Naive B cell (primary cell): ENCODE measurements at places on chromosomes 5 and 9.

- no peak for DNase-seq
Observed at GRCh38 chr5:167219298-167219697, 1072.1 kb upstream of the WWC1 start.

GRCh38 chr9:90013778-90014177 lies 409.0 kb downstream of the GADD45G start:
- no peak for DNase-seq

GRCh38 chr9:2340046-2340760 lies 281.4 kb upstream of the VLDLR start:
- no peak for DNase-seq

GRCh38 chr5:172064358-172064757 lies 57.9 kb upstream of the FBXW11 start:
- DNase-seq = no peak

GRCh38 chr9:110626101-110626829 lies 42.3 kb upstream of the MUSK start:
- DNase-seq = no peak

GRCh38 chr5:146042628-146043279 lies 62.6 kb downstream of the PLAC8L1 start:
- no peak for DNase-seq

DNA sequence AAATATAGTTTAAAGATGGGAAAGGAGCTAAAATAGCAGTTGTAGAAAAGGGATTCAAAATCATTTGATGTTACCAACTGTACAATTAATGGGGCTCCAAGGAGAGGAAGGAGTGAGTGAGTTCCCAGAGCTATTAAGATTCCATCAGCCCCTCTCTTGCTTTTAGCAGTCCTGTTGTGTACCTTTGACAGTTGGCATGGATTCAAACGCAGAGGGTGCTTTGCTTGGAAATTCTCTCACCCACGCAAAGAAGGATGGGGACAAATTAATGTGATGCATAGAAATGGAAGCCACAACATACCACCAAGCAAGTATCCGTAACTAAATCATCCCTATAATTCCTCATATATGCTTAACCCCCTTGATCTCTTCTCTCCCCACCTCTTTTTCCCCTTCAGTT lies 461.3 kb downstream of the EBF1 start:
- DNase-seq = no peak

DNA sequence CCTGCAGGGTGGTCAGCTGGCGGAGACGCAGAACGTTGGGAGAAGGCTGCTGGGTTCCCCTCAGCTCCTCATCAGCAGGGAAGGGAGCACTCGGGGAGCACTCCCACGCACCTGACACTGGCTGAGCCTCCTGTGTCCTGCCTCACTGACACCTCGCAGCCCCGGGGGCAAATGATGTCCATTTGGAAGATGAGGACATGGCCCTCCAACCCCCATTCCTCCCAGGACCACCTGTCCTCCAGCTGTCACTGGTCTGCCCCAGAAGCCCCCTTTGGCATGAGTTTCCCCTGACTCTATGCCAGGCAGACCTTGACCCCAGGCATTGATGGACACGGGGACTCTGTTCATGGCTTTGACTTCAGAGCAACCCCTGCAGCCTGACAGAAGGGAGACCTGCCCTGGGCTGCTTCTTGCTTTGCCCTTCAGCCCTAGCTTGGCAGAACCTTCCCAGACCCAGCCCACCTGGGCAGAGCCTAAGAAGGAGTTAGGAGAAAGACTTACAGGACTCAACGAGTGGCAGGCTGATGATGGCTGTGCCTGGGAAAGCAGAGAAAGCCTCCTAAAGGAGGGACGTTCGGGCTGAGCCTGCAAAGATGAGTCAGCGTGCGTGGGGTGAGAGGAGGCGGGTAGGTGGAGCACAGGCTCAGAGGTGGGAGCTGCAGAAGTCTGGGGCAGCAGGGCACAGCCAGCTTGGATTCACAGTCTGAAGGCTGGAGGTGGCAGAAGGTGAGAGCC lies 90.6 kb downstream of the LMX1B start:
- DNase-seq = no peak

- no peak for DNase-seq
Observed at GRCh38 chr5:151178777-151179488, 21.4 kb upstream of the ANXA6 start.

DNA sequence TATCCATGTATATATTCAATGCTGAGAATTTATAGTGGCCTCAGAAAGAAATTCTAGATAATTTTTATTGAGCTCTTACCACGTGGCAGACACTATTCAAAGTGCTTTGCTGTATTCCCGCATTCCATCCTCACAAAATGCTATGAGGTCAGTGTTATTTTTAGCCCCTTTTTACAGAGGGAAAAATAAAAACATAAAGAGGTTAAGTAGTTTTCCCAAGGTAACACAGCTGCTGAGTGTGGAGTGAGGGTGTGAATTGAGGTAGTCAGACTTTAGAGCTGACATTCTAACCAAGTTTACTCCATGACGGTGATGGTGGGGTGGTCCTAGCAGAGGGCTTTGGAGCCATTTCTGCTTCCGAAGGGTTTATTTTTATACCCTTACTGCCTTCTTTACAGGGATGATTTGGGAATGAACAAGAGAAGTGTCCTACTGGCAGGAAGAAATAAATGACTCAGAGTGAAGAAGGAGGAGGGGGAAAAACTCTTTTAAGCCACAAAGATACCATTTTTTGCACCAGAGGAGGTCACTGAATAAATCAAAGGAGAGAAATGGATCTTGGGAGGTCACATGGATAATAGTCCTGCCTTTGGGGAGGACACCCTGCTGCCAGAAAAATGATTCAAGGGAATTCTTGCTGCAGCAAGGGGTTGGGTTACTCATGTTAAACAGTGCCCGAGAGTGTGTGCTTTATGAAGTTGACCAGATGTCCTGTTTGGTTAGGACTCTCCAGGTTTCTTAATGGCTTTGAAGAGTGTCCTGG lies 76.1 kb downstream of the HMHB1 start:
- no peak for DNase-seq

- DNase-seq = no peak
Observed at GRCh38 chr5:28473531-28474107, 1435.2 kb upstream of the CDH9 start.

- no peak for DNase-seq
Observed at GRCh38 chr9:135136991-135137832, 49.7 kb downstream of the OLFM1 start.

DNA sequence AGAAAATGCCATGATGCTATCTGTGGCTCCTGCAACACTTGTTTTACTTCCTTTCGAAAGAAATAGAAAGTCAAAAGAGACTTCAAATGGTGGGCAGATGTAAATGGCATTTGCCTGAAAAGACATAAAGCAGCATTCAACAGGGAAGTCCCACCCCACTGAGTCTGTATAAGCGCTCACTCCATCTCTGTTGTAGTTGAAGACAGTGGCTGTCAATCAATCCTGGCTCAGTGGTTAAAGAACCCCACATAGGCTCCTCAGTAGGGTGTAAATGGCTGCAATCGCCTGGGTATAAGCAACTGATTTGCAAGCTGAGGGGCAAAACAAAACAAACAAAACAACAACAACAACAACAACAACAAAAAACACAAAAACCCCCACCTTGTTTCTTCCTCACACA lies 158.7 kb downstream of the EFNA5 start:
- DNase-seq = no peak
